ENCODE measurements at places on chromosomes 2 and 18. TPM values are rescaled to one million over a fixed set of nuclear protein-coding genes. Genes with fewer than 3 reads are reported as not detected.
A peak's percentile ranks its signal among the peaks of the same experiment; 100 is the strongest.

DNA sequence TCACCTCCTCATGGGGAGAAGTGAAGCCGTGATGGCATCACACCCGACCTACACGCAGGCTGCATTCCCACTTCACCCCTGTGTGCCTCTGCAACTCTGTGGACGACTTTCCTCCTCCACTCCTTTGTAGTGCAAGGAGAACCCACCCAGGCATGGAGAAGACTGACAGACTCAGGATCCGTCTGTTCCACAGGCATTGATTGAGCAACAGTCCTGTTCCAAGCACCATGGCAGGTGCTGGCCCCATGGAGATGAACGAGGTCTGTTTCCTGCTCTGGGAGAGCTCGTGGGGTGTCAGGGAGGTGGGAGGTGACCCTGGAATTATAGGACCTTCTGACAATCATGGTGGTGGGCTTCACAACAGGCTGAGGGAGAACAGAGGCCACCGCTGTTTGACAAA lies 284.7 kb upstream of the HDAC4 start:
- peak; percentile 95 for DNase-seq
- H3K4me3 ChIP-seq, result no peak overlapping the region
- H3K27me3 ChIP-seq, result no peaks in the 10 kb centered on the region
- no peak overlapping the region for H3K27ac ChIP-seq

DNA sequence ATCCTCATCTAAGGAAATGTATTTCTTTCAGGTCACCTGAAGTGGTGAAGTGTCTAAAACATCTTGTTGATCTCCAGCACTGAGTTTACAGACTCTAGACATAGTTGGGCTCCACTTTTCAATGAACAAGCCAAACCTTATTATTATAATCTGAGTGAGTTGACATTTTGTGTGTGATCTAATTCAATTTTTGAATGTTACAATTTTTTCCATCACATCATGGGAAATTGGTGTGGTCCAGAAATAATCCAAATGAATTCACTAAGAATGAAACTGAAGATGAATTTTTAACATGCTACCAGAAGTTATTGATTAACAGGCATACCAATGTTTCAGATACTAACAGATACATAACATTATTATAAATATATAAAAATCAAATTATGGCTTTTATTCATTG lies 75.6 kb upstream of the EFEMP1 start:
- no peaks in the 10 kb centered on the region for H3K27me3 ChIP-seq
- no peak for DNase-seq
- H3K27ac ChIP-seq, result no peak overlapping the region
- H3K36me3 ChIP-seq, result no peaks in the 10 kb centered on the region
- no peak overlapping the region for H3K4me3 ChIP-seq

- no peak for DNase-seq
- H3K27ac ChIP-seq, result no peak overlapping the region
- no peaks in the 10 kb centered on the region for H3K27me3 ChIP-seq
- no peak overlapping the region for H3K4me3 ChIP-seq
- no peaks in the 10 kb centered on the region for H3K36me3 ChIP-seq
Observed at GRCh38 chr2:195304310-195304709, 352.7 kb upstream of the SLC39A10 start.

DNA sequence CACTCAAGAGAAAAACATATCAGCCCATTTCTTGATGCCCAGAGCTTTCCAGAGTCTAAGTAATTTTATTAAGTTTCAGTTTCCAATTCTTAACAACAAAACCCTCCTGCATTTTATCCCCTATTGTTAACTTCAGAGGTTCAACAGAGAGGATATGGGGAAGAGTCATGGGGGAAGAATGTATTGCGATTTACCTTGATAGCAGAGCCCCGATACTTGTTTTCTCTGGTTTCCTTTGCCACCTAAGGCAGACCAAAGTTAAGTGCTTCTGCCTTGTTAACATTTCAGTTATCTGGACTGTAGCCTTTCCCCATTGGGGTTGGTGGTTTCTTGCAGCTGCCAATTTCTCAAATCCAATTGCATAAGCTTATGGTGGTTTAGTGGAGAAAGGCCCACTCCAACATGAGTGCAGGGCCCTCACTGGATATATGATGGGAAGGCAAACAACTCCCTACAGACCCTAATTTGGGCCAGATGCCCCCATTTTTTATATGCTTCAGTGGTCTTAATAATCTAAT lies 82.0 kb upstream of the ITGB6 start:
- peaks cover 40% of the 10 kb centered on the region for H3K36me3 ChIP-seq
- DNase-seq, result no peak
- H3K4me1 ChIP-seq, result peaks cover 14% of the 10 kb centered on the region
- no peak overlapping the region for H3K27ac ChIP-seq

- H3K4me3 ChIP-seq, result no peak overlapping the region
- H3K36me3 ChIP-seq, result no peaks in the 10 kb centered on the region
- DNase-seq, result no peak
Observed at GRCh38 chr2:108215794-108216211, 24.0 kb upstream of the SULT1C3 start.

DNA sequence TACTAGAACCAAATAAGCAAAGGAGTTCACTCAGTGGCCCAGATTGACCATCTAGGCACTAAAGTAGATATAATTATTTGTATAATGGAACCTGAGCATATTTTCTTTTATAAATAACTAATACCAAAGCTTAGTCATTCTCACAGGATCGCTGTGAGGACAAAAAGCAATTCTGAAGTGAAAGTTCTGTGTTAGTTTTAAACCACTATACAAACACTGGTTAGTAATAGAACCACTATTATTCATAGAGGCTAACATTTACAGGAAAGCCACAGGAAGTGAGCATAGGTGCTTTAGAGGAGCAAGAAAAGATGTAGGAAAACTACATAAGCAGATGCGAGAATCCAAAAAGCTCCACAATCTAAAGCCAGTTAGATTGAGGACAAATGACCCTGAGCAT lies 364.7 kb downstream of the XIRP2 start:
- H3K27ac ChIP-seq, result no peak overlapping the region
- H3K4me3 ChIP-seq, result no peak overlapping the region
- H3K27me3 ChIP-seq, result no peaks in the 10 kb centered on the region
- no peak for DNase-seq
- H3K36me3 ChIP-seq, result no peaks in the 10 kb centered on the region

DNA sequence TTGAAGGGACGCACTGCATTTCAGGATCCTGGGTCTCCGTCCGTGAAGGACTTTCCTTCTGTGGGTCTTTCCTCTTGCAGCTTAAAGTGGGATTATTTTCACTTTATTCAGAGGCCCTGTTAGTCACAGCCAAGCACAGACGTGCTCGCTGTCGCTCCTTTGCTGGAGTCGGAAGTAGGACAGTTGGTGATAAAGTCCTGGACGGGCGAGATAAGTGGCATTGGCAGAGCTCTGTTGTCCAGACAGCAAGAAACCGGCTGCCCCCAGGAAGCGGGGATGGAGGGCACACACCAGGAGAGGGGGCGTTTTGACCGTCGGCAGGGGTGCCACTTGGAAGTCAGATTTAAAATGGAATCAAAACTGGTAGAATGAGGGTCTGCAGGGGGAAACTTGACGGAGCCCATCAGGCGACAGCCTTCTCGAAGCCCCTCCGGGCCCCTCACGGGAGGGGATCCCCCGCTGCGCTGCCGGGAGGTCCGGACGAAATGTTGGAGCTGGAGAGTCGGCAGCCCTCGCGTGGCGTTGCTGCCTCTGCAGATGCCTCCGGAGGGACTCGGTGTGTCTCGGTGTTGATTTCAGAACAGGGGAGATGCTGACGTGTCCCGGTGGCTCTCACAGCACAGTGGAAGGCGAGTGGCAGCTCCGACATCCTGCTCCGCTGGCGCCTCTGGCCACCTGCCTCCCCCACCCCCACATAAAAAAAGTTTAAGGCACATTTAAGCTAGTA lies 124.2 kb downstream of the NFATC1 start:
- DNase-seq, result peak; percentile 52
- H3K27ac ChIP-seq, result no peak overlapping the region
- no peak overlapping the region for H3K4me3 ChIP-seq

GRCh38 chr2:98473995-98474780 lies 29.5 kb downstream of the INPP4A start:
- no peaks in the 10 kb centered on the region for H3K27me3 ChIP-seq
- no peaks in the 10 kb centered on the region for H3K36me3 ChIP-seq
- DNase-seq, result no peak
- H3K4me3 ChIP-seq, result no peak overlapping the region

DNA sequence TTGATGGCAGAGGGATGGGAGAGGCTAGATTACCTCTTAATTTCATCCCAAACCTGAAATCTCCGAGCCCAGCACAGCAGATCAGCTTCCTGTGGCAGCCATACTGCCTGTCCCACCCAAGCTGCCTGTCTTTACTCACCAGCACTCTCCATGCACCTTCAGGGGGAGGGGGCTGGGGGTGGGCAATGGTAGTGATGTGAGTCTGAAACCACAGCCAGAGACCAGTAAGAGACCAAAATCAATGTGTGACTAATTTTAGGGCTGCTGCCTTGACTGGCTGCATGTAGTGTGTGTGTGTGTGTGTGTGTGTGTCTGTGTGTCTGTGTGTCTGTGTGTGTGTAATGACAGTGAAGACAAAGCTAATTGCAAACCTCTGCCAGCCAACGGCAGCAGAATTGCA lies 11.7 kb upstream of the TEX261 start:
- DNase-seq, result peak; percentile 77
- no peaks in the 10 kb centered on the region for H3K36me3 ChIP-seq
- H3K4me1 ChIP-seq, result peaks cover 1% of the 10 kb centered on the region

- no peaks in the 10 kb centered on the region for H3K27me3 ChIP-seq
- DNase-seq, result peak; percentile 61
- H3K4me3 ChIP-seq, result no peak overlapping the region
- H3K27ac ChIP-seq, result no peak overlapping the region
Observed at GRCh38 chr18:49841236-49842217, 28.2 kb upstream of the ACAA2 start.

GRCh38 chr2:19362755-19363473 lies 4.5 kb upstream of the OSR1 start:
- DNase-seq, result no peak
- peak overlapping the region; percentile 51 for H3K27ac ChIP-seq
- no peaks in the 10 kb centered on the region for H3K27me3 ChIP-seq
- H3K4me1 ChIP-seq, result peaks cover 22% of the 10 kb centered on the region
- H3K36me3 ChIP-seq, result no peaks in the 10 kb centered on the region

GRCh38 chr2:37306024-37306423 lies 18.6 kb downstream of the PRKD3 start:
- H3K36me3 ChIP-seq, result no peaks in the 10 kb centered on the region
- DNase-seq, result no peak
- peaks cover 41% of the 10 kb centered on the region for H3K4me1 ChIP-seq
- no peaks in the 10 kb centered on the region for H3K27me3 ChIP-seq
- no peak overlapping the region for H3K4me3 ChIP-seq
- H3K27ac ChIP-seq, result no peak overlapping the region

DNA sequence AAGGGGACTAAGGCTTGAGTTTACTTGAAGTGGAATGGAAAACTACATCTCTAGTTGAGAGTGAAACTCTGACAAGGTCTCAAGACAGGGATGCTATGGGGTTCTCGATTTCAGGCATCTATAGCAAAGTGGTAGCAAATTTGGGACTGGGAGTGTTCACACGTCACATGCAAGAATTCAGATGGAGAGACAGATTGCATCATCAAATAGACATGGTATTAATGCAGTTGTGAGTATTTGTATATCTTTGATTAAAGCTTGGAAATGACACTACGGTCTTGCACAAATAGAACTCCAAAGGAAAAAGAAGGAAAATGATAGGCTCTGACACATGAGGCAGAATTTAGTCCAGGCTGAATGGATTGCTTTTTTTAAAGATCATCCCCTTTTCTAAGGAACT lies 1061.6 kb upstream of the FANCL start:
- no peaks in the 10 kb centered on the region for H3K36me3 ChIP-seq
- H3K4me3 ChIP-seq, result no peak overlapping the region
- no peak overlapping the region for H3K27ac ChIP-seq
- no peaks in the 10 kb centered on the region for H3K4me1 ChIP-seq
- no peak for DNase-seq

DNA sequence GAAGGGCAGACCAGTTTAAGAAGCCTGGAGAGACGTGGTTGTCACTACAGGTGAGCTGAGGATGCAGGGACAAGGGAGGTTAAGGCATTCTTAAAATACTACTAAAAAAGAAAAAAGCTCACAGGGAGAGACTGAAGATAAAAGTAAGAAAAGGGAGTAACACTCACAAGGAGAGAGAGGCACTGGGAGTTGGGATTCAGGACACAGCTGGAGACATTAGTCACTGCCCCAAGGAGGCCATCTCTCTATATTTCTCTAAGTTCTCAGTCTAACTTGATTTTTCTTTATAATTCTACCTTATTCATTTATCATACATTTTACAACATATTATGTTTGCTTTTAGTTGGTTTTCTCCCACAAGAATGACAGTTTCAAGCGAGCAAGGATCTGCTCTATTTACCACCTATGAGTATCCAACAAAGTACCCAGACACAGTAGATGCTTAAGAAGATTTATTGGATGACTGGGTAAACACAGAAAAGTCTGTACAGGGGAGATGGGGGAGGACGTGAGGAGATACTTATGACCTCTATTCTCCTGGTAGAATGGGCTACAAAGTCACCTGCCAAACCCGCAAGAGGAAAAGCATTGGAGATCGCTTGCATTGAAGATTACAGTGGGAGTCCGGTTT lies 2.2 kb downstream of the SERPINE2 start:
- H3K4me1 ChIP-seq, result peaks cover 9% of the 10 kb centered on the region
- no peaks in the 10 kb centered on the region for H3K27me3 ChIP-seq
- no peaks in the 10 kb centered on the region for H3K36me3 ChIP-seq
- DNase-seq, result no peak
- H3K27ac ChIP-seq, result no peak overlapping the region
- H3K4me3 ChIP-seq, result no peak overlapping the region

GRCh38 chr2:135948642-135949355 lies 36.6 kb downstream of the DARS1 start:
- H3K4me1 ChIP-seq, result peaks cover 30% of the 10 kb centered on the region
- no peaks in the 10 kb centered on the region for H3K27me3 ChIP-seq
- no peak for DNase-seq

- no peak for DNase-seq
- no peak overlapping the region for H3K27ac ChIP-seq
- H3K4me1 ChIP-seq, result no peaks in the 10 kb centered on the region
Observed at GRCh38 chr2:228602288-228602687, 420.8 kb upstream of the SPHKAP start.

The FBXO41 gene
- 2.7 TPM for total RNA-seq

The CXCR1 gene
- total RNA-seq, result 0.49 TPM

The NT5C1B gene
- total RNA-seq, result not detected

The DNAH6 gene
- total RNA-seq, result 0.49 TPM

The C2orf49 gene
- 14.0 TPM for total RNA-seq

The BABAM2 gene
- 41.0 TPM for total RNA-seq

The CERKL gene
- total RNA-seq, result not detected

The DHRS9 gene
- total RNA-seq, result not detected

The AGFG1 gene
- total RNA-seq, result 53.3 TPM

Data from vagina (tissue), 2 donors.